Fibroblast of villous mesenchyme (primary cell): ENCODE measurements at places on chromosomes 11 and 22. TPM values are rescaled to one million over a fixed set of nuclear protein-coding genes. Genes with fewer than 3 reads are reported as not detected.

DNA sequence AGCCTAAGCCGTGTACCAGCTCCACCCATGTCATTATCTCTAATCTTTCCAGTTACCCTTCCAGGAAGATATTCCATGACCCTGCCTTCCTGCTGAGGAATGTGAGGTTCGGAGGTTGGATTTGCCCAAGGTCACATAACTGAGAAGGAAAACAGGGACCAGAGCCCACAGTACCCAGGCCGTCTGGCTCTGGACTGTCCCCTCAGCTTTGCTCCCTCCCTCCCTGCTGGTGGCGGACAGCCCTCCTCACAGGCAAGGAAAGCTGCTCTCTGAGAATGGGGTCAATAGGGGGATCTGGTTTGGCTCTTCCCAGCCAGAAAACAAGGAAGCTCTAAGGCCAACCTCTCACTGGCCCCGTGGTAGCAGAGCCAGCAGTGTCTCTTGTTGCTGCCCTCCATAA is 63.3 kb downstream of the SYN3 start:
- DNase-seq: no peak

Gene PTGDR2
- under 0.01 TPM in 1 of 2 replicates, not detected in the other for total RNA-seq

GRCh38 chr11:18314784-18315523 is 7.0 kb downstream of the HPS5 start:
- no peak for DNase-seq

- no peak for DNase-seq
Observed at GRCh38 chr11:73659961-73660360, 13.6 kb downstream of the PLEKHB1 start.

DNA sequence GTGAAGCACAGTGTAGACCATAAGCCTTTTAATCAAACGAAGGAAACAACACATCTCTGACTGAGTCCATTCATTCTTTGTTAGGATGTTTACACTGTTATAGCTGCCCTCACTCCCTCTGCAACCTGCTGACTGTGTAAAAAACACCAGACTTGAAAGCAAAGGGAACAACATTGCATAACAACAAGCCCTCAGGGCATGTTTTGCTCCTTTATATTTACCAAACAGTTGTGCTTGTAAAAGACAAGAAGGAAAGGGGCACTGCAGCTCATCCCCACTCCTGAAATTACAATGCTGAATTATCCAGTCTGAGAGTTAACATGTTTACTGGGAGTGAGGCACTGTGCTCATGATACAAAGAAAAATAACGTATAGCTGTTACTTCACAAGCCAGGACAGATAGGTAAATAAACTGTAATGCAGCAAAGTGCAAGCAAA is 46.4 kb downstream of the RAB30 start:
- DNase-seq: peak; percentile 90

DNA sequence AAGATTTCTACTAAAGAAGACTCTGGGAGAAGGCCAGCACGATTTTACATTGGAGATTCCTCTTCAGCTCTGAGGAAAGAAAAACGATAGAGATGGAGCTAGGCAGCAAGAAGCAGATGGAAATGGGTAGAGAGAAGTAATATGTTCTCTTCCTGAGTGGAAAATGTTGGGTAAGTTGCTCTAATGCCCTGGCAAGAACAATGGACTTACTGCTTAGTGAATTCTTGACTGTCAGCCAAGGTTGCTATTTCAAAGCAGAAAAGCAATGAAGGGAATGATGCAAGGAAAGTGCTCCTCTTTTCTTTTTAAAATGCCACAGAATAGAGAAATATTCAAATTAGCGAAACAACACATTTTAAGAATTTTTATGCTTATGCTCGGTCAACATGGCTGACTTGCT is 38.4 kb upstream of the CWF19L2 start:
- peak; percentile 18 for DNase-seq

- DNase-seq: no peak
Observed at GRCh38 chr11:64385945-64386704, 27.2 kb downstream of the RPS6KA4 start.

- peak; percentile 75 for DNase-seq
Observed at GRCh38 chr11:132126973-132127899, 756.8 kb downstream of the NTM start.

Gene PIH1D2
- 1.3 and 2.6 TPM in 2 replicates for total RNA-seq

DNA sequence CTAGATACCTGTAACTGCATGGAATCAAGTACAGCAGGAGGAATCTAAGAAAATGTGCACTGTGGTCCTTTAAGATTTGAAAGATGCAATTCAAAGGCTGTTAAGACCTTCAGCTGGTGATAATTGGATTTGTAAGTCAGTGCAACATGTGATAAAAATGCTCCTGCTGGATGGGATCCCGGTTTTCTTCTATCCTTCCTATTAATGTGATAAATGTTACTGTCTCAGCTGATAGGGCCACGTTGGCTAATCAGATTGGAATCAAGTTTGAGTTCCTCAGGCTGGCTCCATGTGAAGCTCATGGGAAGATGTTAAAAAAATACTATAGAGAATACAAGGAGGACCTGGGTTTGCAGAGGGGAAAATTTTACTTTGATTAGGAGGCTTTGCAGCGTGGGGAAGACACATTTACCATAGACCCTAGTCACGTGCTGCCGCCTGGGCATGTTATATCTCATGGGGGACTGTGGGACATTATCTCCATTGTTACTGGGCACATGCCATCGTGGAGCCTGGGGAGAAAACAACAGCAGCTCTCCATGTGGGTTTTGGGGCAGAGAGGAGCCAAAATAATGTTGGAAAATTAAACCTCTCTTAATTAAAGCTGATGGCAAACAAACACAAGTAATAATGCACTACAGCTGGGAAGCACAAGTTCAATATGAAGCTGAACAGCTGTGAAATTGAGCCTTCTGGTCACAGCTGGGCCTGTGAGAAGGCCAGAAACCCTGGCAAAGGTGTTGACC is 652.5 kb downstream of the NTM start:
- DNase-seq: peak; percentile 62

DNA sequence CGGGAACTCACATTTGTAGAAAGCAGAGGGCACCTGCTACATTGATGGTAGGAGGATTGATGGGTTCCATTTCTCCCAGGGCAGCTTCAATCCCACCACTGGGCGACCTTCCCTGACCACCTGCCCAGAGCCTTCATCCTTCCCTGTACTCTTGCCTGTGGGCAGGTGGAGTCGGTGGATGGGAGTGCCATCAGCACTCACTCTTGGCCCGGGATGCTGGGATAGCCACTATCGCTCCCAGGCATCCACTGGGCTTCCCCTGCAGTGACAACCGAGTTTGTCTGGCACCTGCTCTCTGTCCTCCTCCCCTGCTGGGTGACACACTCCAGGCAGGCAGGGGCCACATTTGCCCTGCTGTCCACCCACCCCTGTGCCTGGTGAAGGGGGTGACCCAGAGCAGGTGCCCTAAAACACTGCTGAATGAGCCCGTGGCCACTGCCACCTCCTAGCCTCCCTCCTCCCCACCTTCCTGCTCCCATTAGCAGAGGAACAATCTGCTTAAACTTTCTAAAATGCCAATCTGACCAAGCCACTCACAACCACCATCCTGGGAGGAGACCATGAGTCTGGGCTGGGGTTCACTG is 604.7 kb downstream of the TBC1D22A start:
- no peak for DNase-seq

GRCh38 chr11:124094731-124095130 is 20.5 kb upstream of the VWA5A start:
- DNase-seq: no peak

DNA sequence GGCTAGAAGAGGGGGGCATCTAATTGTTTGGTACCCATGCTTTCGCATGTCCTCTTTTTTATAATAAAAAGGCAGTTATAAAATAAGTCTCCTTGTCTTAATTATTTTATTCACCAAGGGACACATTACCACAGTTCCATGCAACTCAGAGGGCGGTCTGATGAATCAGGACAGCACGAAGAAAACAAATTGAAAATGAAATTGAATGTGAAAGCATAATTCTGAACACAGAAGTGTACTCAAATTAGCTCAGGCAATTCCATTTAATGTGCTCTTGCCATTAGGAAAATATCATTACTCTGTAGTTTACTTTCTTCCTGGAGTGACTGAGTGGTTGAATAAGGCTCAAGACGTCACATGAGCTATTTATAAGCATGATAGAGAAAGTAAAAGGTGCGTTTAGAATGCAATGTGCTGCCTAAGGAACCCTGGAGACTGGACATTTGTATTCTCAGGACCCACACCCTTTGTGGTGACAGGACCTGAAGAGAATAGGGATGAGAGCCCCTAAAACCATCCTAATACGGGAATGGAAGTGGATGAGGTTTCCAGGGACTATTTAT is 59.6 kb downstream of the MTNR1B start:
- DNase-seq: no peak

Gene MIOX
- 0.32 TPM in 1 of 2 replicates, not detected in the other for total RNA-seq

DNA sequence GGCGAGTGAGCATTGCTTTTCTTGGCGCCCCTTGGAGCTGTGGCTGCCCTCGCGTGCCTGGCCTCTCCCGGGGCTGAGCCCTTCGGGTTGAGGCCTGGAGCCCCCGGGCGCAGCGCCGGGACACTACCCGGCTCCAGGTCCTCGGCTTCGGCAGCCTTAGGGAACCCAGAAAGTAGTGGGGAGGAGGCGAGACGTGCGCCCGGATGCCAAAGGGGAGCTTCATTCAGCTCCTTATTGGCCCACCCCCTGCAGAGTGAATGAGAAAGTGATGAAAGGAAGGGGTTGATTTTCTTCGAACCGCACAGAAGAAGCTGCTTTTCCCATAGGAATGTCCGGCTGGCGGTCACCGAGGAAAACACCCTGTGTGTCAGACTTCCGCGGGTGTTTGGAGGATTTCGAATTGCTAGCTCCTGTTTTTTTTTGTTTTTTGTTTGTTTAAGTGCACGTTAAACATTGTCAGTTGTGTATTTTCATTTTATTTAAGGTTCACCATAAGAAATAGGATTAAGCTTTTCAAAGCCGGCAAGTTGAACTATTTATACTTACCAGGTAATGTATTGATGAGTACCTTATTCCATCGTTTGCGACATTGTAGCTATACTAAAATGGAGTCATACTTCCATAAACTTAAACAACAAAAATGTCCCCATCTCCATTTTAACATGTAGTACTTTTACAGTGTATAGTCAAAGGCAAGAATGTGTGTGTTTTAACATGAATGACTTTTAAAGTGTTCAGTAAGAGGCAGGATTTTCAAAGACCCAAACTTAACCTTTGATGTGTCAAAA is 841 bp upstream of the EIF4G2 start:
- DNase-seq: peak; percentile 80

Gene SOX10
- not detected in 2 replicates for total RNA-seq

GRCh38 chr11:60905551-60906113 is 753 bp downstream of the PRPF19 start:
- peak; percentile 48 for DNase-seq

Gene ACRV1
- total RNA-seq: not detected in 2 replicates

Gene RIMBP3B
- under 0.01 and 0.32 TPM in 2 replicates for total RNA-seq

Gene TMPRSS4
- total RNA-seq: not detected in 2 replicates

Gene DSCAML1
- not detected in 2 replicates for total RNA-seq

GRCh38 chr11:94342250-94342649 is 37.9 kb downstream of the IZUMO1R start:
- no peak for DNase-seq

DNA sequence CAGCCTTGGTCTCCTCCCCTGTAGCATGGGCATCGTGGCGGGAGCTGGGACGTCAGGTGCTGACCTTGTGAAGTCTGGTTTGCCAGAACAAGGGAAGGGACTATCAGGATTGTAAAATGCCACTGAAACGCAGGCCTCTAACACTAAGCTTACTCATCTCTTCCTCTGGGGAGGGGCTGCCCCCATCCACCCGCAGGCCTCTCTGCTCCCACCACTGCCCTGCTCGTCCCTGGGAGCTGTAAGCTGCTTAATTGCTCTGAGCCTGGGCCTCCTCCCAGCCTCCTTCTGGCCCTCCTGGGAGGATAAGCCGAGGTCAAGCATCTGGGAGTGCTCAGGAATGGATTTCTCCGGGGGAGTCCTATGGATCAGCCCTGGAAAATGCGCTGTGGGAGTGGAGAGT is 8.4 kb downstream of the SHISAL1 start:
- DNase-seq: peak; percentile 65

GRCh38 chr11:4576880-4577279 is 4.7 kb upstream of the OR52I2 start:
- no peak for DNase-seq
